ENCODE measurements at places on chromosomes 12 and 14.

- no peak for DNase-seq
These were observed 132.7 kb upstream of the DYRK2 start for GRCh38 chr12:67515679-67516340.

- DNase-seq, result no peak
These were observed 503.9 kb downstream of the NELL2 start for GRCh38 chr12:44372259-44372658.

- DNase-seq, result no peak
These were observed 16.8 kb downstream of the OR4K1 start for GRCh38 chr14:19947413-19948090.

- DNase-seq, result no peak
These were observed 557.2 kb downstream of the BCL11B start for GRCh38 chr14:98714626-98715425.

GRCh38 chr12:11826574-11826973 lies 177.1 kb downstream of the ETV6 start:
- no peak for DNase-seq

- no peak for DNase-seq
These were observed 24.2 kb downstream of the GPATCH2L start for GRCh38 chr14:76175942-76176341.

DNA sequence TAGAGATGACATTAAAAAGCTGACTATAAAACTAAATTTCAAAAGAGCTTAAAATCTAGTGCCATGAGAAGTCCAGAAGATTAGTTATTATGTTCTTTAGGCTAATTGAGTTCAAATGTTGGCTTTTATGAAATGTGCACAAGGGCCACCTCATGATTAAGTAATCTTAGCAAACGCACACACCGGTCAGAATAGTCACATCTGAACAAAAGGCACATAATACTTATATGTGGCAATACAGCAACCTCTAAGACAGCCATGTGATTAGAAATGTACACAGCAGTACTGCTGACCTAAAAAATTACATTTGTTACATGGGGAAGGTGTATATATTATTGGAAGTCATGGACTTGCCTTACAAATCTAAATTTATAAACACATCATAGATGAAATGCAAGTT lies 344.7 kb upstream of the GARIN6 start:
- no peak for DNase-seq

GRCh38 chr14:68401317-68401716 lies 391.6 kb downstream of the ZFP36L1 start:
- no peak for DNase-seq

GRCh38 chr14:54385556-54385955 lies 11.3 kb upstream of the CDKN3 start:
- DNase-seq, result no peak

DNA sequence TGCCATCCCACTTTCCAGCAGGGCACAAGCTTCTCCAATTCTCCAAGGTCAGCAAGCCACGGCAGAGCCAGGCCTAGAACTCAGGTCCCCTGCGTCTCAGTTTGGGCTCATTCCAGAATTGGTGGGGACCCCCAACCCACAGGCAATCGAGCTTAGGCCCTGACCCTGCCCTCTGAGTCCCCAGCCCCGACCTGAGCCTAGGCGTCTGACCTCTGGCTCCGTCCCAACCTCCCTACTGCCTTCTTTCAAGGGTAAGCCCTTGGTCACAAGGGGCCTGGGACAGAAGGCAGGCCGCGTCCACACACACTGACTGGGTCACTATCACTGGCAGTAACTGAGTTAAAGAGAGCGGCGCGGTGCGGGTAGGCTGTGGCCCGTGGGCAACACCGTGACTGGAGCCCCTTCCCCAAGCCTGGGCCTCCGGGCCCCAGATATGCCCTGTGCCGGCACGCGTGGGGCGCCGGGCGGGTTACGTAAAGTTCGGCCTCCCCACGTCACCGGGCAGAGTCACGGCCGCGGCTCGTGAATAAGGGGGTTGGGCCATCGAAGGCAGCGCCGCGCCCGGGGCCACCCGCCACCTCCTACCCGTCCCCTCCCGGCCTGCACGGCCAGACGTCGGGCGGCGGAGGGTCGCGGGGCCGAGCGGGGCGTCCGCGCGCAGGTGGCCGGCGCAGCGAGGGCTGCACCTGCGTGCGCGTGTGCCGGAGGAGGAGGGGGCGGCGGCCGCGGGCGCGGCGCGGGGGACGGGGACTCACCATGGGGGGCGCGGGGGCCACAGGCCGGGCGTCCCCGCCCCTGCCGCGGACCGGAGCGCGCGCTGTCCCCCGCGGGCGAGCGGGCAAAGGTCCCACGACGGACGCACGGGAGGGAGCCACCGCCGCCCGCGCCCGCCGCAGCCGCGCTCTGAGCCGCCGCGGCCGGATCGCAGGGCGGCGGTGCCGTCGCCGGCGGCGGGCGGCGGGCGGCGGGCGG lies 516 bp downstream of the ANKRD9 start:
- no peak for DNase-seq

- no peak for DNase-seq
These were observed 68.7 kb downstream of the RPAP3 start for GRCh38 chr12:47636908-47637780.

- DNase-seq, result no peak
These were observed 190.1 kb upstream of the FOXG1 start for GRCh38 chr14:28576523-28576922.

DNA sequence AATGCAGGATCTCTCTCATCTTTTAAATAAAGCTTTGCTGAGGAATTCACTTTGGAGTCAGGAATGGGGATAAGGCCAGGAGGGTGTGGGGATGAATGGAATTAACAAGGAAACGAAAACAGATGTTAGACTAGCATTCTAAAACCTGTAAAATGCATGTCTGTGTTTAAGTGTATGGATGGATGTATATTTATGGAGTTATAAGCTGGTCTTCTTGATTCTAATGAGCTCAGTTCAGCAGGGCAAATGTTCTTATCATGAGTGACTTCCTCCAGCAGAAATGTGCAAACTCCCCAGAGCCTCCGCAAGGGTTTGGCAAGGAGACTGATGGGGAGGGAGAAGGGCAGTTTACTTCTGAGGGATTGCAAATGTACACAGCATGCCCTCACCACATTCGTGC lies 149.1 kb downstream of the NTF3 start:
- no peak for DNase-seq

GRCh38 chr12:1583421-1584078 lies 10.8 kb downstream of the FBXL14 start:
- DNase-seq, result no peak

DNA sequence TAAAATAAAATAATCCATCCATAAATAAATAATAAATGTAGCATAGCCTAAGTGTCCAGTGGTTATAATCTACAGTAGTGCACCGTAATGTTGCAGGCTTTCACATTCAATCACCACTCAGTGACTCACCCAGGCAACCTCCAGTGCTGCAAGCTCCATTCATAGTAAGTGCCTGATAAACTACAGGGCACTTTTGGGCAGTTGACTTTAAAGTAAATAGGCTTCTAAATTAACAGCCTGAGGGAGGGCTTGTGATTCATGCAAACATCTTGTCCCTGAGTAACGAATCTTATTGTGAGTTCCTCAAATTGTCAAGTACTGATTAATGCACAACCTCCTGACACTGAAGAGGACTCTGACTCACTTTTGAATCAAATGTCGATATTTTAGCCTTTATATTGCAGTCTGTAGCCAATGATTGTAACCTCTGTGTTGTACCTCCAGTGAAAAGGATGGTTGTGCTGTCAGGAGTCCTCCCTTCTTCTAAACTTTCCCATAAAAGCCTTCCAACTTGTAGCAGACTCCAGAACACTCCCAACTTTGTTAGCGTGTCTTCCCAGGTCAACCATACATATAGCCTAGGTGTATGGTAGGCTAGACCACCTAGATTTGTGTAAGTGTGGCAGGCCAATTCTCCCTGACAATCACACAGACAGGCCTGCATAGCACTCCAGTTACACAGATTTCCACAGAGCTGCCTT lies 55.0 kb upstream of the BICD1 start:
- no peak for DNase-seq

DNA sequence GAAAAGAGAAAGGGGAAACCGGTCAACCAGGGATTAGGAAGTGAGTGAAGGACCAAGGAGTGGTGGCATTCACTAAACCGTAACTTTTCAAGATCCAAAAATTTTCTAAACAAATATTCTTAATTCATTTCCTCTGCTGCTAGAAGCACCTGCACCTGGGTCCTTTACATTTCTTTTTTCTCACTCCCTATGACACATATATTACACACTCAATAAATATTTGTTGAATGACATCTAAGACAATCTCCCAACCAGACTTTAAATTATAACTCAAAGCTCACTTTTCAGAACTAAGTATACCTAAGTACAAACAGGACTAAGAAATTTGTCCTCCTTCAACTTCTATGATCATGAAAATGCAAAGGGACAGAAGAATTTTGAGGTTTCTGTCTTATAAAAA lies 11.1 kb downstream of the TTC5 start:
- DNase-seq, result no peak

- no peak for DNase-seq
These were observed 499.3 kb downstream of the FOXG1 start for GRCh38 chr14:29265852-29266251.

GRCh38 chr14:74391479-74391878 lies 34.5 kb downstream of the SYNDIG1L start:
- DNase-seq, result no peak

DNA sequence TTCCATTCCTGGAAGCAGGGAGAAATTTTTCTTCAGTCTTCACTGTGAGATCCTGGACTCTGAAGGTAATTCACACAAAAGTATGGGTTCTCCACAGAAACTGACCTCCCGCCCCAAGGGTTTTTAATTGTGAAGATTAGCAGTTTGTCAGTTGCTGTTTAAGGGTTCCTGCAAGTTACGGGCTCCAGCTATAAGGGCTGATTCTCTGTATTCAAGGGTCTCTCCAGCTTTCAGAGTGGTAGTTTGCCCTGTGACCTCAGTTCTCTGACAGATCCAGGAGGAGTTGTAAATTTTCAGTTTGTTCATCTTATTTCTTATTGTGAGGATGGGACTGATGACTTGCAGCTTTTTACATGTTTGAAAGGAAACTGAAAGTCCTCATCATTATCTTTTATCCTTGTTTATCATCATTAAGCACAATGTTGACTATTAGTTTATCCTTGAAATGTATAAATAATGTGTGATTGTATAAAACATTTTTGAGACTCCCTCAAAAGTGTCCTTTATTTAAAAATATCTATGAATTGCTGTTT lies 110.9 kb downstream of the SCAF11 start:
- DNase-seq, result no peak

DNA sequence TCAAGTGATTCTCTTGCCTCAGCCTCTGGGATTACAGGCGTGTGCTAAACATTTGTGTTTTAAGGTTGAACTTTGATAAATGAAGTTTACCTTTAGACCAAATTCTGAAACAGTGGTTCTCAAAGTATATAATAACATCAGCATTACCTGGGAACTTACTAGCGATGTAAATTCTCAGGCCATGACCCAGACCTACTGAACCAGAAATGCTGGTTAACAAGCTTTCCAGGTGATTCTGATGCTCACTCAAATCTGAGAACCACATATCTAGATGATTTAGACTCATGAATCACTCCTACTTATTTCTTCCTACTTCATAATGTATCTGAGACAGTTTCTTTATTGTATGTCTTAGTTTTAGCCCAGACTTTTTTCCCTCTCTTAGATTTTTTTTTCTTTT lies 43.6 kb downstream of the RAD51B start:
- DNase-seq, result no peak

DNA sequence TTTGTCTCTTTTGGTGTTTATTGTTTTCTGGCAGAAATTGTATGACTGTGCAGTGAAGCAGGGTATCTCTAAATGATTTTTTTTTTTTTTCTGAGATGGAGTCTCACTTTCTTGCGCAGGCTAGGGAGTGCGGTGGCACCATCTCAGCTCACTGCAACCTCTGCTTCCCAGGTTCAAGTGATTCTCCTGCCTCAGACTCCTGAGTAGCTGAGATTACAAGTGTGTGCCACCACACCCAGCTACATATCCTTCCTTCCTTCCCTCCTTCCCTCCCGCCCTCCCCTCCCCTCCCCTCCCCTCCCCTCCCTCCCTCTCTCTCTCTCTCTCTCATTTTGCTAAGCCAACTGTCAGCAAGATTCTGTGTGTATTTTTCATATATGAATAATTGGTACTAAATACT lies 94.4 kb downstream of the PPHLN1 start:
- DNase-seq, result no peak

DNA sequence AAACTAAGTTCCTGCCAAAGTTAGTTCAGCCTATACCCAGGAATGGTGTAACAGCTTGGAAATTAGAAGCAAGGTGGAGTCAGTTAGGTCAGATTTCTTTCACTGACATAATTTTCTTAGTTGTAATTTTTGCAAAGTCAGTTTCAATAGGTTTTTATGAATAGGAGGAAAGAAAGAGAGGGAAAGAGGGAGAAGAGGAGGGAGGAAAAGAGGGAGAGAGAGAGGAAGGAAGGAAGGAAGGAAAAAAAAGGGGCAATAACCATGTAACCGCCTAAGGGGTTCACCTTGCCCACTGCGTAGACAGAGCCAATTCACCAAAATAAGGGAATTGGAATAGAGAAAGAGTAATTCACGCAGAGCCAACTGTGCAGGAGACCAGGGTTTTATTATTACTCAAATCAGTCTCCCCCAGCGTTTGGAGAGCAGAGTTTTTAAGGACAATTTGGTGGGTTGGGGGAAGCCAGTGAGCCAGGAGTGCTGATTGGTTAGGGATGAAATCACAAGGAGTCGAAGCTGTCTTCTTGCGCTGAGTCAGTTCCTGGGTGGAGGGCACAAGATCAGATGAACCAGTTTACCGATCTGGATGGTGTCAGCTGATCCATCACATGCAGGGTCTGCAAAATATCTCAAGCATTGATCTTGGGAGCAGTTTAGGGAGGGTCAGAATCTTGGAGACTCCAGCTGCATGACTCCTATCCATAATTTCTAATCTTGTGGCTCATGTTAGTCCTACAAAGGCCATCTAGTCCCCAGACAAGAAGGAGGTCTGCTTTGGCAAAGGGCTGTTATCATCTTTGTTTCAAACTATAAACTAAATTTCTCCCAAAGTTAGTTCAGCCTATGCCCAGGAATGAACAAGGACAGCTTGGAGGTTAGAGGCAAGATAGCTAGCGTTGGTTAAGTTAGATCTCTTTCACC lies 126.0 kb upstream of the AMIGO2 start:
- no peak for DNase-seq

DNA sequence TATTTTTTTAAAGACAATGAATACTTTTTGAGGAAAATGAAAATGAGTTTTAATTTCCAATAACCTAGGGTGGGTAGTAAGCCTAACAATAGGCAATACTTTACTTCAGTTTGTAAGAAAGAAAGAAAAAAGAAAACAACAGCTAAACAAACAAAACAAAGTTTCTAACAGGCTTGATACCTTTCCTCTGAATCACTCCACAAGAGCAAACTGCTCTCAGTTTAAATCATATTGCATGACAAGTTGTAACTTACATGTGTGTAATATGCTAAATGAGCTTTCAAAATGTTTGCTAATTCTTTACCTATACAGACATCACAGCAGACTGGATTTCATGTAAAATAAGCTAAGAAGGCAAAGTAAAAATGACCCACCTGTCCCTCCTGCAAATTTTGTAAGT lies 6.7 kb upstream of the LMO3 start:
- no peak for DNase-seq

DNA sequence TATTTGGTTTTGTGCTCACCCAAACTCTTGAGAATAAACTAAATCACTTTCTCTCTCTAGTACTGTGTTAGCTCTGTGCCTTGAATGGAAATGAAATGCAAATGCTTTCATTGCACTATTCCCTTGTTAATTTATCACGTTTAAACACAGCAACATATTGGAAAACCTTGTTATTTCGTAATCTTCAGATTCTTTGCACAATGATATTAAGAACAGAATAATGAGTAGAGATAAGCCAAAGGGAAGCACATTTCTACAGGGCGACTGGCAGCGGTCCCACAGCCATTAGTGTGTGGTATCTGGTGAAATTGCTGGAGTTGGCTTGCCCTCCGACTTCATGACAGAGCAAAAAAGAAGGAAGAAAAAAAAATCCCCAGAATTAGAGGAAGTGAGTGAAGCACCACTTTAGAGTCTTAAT lies 166.1 kb upstream of the E2F7 start:
- no peak for DNase-seq
